ENCODE measurements at places on chromosomes 12 and 14.

- no peak for DNase-seq
Observed at GRCh38 chr12:63066136-63066535, 84.9 kb downstream of the AVPR1A start.

GRCh38 chr12:22626406-22626805, 1.4 kb downstream of the ETNK1 start:
- no peak for DNase-seq

- no peak for DNase-seq
Observed at GRCh38 chr12:13390381-13390861, 193.9 kb downstream of the EMP1 start.

GRCh38 chr12:92000597-92000996, 145.0 kb downstream of the BTG1 start:
- no peak for DNase-seq

GRCh38 chr14:78666336-78667056, 496.3 kb downstream of the NRXN3 start:
- no peak for DNase-seq

GRCh38 chr12:108729612-108730364, 1.5 kb downstream of the CORO1C start:
- DNase-seq, result no peak

- no peak for DNase-seq
Observed at GRCh38 chr12:16524378-16524777, 81.6 kb downstream of the LMO3 start.

DNA sequence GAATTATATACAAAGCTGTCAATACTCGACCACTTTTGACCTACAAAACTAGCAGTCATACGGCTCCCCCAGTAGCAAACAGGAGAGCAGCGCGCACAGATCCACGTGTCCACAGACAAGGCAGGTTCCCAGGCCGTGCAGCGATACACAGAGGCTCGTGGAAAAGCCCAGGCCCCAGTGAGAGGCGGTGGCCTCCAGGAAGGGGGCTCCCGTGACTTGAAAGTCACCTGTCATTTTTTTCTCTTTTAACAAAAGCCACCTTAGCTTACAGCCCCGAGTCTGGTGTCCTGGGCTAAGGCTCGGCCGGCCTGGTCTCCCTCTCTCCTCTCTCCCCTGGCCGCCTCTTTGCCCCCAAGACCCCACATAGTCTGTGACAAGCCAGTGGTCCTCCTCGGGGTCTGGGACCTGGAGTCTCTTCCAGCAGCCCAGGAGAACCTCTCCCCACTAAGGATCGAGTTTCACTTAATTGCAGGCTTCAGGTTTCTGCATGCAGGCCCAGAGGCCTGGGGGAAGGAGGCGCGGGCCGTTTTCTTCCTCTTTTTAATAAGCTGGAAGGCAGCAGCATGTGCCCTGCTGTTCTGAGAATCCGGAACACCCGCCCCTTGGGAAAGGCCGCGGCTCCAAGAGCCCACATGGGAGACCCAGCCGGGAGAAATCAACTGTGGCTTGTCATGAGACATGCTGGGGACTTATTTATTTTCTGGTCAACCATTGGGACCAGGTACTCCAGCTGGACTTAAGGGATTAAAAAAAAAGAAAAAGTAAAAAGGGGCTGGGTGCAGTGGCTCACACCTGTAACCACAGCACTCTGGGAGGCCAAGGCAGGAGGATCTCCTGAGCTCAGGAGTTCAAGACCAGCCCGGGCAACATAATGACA, 15.9 kb downstream of the NCOR2 start:
- DNase-seq, result no peak

- DNase-seq, result no peak
Observed at GRCh38 chr12:82810568-82810967, 123.9 kb downstream of the TMTC2 start.

DNA sequence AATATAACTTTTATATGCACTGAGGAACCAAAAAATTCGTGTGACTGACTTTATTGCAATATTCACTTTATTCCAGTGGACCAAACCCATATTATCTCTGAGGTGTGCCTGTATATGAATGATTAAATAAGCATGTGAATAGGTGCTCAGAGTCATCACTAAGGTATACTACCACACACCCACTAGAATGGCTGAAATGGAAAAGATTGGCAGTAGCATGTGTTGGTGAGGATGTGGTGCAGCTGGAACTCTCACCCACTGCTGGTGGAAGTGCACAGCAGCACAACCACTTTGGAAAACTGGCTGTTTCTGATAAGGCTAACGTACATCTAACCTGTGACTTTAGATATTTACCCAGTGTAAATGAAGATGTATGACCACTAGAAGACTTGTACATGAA, 36.8 kb downstream of the GOLGA5 start:
- no peak for DNase-seq

DNA sequence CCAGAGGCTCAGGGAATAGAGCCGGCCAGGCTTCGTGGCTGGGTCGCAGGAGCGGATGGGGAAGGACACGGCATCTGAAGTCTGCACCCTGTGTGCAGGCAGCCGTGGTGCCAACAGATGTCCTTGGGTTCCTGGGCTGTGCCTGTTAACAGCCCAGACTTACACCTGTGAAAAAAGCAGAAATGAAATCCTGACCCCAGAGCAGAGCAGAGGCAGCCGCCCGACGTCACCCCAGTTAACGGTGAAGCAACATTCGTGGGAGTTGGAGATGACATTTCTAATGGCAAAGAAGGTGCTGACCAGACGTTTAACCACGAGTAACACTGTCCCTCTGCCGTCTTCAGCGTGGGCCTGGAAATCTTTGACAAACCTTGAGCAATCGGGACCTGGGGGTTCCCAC, 200.3 kb upstream of the DIO3 start:
- no peak for DNase-seq

GRCh38 chr12:253116-253831, 9.4 kb downstream of the SLC6A13 start:
- DNase-seq, result no peak

DNA sequence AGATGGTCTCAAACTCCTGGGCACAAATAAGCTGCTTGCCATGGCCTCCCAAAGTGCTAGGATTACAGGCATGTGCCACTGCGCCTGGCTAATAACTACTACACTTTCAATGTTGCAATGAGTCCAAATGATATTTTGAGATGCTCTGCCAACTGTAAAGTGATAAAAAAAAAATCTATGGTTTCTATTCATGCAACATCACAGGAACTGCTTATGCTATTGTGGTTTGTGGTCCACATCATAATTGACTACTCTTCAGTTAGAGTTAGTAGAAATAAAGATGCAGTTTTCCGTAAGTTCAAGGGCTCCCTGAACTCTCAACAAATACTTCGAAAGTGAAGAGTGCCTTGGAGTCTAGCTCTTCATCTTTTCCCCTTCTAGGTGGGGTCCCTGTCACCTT, 239.4 kb downstream of the C12orf75 start:
- DNase-seq, result no peak

- DNase-seq, result no peak
Observed at GRCh38 chr14:68269136-68269927, 449.8 kb downstream of the RAD51B start.

DNA sequence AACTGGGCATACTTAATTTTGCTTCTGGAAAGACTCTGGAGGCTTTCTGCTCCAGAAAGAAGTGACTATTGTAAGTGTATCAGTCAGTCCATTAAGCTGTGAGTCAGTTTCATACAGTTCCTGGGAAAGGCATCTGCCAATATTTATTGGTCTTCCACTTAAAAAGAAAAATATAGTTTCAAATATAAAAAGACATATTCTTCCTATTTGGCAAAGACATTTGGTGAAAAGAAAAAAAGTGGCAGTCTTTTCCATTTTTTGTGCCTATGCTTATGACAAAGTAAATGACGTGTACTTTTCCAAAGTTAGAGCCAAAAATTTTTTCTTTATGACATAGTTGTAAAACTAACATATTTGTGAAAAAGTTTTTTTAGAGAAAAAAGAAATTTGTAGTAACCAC, 12.3 kb downstream of the TMEM30B start:
- no peak for DNase-seq

DNA sequence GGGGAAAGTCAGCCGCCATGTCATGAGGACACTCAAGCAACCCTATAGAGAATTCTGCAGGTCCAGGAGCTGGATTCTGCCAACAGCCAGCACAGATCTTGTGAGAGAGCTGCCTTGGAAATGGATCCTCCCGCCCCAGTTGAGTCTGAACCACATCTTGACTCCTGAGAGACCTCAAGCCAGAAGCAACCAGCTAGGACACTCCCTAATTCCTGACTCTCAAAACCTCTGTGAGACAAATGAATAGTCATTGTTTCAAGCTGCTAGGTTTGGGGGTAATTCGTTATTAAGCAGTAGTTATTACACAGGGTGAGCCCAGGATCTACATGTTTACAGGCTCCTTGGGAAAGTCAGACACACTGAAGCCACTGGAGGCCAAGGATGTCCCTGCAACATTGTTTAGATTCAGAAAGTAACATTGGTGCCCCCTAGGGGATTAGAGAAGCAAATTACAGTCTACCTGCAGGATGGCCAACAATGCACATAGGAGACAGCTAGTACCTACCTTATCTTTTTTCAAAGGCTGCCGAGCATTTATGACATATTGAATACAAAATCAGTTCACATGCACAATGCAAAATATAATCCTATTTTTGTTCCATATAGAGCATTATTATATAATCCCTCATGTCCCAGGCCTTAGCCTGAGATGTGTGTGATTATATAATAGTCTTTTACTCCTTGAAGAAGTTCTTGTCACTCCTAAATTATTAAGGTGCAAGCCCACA, 57.9 kb upstream of the FICD start:
- peak; percentile 71 for DNase-seq

DNA sequence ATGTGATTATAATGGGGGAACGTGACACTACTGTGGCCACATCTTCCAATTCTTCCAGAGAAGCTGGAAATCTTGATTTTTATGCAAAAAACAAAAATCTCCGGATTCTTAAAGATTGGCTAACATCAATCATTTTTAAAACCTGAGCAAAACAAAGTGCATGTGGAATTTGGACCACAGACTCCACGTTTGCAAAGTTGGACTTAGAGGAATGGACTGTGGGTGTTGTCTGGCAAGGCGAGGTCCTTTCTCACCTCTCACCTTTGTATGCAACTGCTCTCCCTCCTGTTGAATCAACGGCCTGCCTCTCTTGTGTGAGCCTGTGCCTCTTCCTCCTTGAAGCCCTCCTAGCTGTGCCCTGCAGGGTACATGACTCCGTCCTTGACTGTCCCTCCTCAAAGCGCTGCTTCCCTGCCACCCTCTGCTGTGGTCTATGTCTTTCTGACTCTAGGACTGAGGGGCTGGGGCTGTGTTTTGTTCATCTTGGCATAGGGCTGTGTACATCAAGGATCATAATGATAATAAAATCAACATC, 122.4 kb downstream of the PHETA1 start:
- DNase-seq, result no peak

DNA sequence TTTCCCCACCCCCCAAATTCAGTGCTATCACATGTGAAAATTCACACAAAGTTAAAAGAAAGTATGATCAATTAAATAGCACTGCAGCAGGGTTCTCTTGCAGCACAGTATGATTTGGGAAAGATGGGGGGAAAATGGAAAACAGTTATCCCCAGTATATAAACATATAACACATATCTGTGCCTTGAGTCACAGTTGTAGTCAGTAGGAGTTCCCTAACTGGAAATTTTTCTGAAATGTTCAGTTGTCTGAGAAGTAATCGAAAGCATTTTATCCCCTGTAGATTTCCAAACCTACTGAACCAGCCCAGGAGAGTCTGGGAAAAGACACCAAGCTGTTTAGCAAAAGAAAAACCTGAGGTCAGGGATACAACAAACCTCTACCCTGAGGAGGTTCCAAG, 47.0 kb downstream of the C12orf50 start:
- no peak for DNase-seq

- DNase-seq, result no peak
Observed at GRCh38 chr14:60722357-60723115, 1.6 kb downstream of the SIX4 start.

- no peak for DNase-seq
Observed at GRCh38 chr14:94170136-94170535, 4.0 kb upstream of the PPP4R4 start.

DNA sequence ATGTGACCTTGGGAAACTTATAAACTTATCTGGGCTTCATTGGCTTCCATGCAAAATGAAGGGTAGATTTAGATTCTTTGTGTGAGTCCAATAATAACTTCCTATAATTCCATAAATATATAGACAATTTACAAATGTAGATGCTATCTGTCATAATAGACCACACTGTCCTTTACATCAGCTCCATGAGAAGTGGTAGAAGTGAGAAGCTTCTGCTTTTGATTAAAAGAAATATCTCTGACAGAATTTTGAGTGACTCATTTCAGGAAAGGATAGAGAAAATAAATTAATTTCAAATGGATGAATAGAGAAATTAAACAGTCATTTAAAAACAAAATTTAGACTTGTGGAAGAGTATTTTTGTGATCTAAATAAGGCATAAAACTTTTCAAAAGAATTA, 329.7 kb upstream of the ATP2B1 start:
- no peak for DNase-seq

GRCh38 chr14:85195872-85196477, 334.0 kb upstream of the FLRT2 start:
- no peak for DNase-seq

GRCh38 chr14:97824218-97824617, 1027.0 kb downstream of the VRK1 start:
- no peak for DNase-seq

DNA sequence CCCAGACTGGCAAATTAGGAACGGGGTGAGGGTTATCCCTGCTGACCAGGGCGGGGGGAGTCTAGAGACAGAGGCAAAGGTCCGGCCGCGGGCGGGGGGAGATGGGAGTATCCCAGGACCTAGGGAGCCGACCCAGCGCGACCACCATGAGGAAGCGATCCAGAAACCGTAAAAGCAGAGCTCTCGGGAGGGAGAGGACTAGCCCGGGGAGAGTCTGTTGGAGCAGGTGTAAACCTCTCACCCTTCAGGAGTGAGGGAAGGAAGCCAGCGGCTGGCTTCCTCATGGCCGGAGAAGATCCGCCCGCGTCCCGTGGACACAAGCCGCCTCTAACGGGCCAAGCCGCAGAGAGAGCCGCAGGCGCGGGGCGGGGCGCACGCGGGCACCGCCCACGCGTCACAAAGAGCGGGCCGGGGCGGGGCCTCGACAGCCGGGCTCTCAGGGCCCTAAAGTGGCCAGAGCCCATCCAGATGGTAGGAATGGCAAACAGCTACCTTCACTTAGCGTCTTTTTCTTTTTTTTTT, at the start of gene ACRBP:
Gene ACRBP, minus strand, starts transcription at position 350 of the 522 bp plus-strand sequence. Its CDS starts 66 bp downstream, at position 284.
- DNase-seq, result no peak

DNA sequence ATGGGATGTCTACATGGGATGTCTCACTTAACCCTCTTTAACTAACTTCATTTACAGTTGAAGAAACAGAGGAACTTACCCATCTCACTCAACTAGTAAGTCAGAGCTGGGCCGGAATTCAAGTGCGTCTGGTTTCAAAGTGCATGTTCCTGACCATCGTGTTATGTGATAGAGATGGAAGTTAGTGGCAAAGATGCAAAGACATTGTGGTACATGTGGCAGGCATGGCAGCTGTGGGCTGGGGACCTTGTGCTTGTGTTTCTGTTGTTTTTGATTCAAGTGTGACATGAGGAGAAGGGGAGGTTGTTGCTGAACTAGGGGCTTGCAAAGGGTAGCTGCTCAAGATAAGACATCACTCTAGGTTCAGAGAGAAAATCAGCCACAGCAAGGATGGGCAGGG, 2.3 kb upstream of the KRT74 start:
- no peak for DNase-seq

GRCh38 chr14:31530136-31530535, 31.1 kb upstream of the NUBPL start:
- DNase-seq, result no peak

All from iPS DF 19.7 (cell line).